Common myeloid progenitor, CD34-positive (primary cell): ENCODE measurements at places on chromosomes 5 and 9.

- no peak for DNase-seq
Measured at GRCh38 chr9:2234371-2234893, 219.3 kb downstream of the SMARCA2 start.

DNA sequence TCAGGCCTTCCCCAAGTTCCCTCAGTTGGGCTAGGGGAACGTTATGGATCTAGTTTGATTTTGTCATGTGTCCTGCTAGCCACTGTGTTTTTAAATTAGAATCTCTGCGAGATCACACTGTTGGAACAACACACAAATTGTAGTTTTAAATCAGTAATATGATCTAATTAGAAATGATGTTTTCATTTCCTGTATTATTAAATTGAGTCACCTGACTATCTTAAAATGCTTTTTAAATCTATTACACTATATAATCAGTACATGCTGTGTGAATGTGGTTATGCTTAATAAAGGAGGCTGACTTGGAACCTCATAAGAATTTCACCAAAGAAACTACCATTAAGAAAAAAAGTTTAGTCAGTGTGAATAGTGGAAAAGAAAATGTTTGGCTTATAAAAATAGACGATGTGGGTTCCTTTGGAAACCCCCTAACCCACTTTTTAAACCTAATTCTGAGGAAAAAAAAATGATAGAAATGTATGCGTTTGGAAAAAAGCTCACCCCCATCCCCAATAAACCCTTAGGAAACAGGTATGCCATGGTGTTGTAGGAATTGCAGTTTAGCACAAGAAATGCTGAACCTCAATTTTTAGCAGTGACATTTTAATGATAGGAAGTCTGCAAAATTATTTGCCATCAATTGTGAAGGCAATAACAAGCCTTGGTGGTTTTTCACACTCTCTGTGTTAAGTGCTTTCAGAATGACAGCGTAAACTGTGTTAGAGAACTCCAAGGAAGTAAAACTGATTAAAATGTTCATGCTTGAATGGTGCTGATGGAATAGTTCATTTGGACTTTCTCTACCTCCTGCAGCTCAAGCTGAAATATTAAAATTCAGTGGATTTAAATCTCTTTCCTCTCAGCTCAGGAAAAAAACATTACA lies 59.0 kb downstream of the TLE4 start:
- DNase-seq, result no peak

GRCh38 chr5:148201151-148201550 lies 1.7 kb upstream of the SPINK6 start:
- no peak for DNase-seq

GRCh38 chr5:68661237-68661636 lies 432.6 kb upstream of the SLC30A5 start:
- peak; percentile 40 for DNase-seq

- DNase-seq, result no peak
Measured at GRCh38 chr5:143165049-143165880, 238.2 kb downstream of the NR3C1 start.

- DNase-seq, result no peak
Measured at GRCh38 chr5:119319401-119319800, 36.4 kb upstream of the TNFAIP8 start.

GRCh38 chr5:1840741-1841521 lies 39.7 kb downstream of the NDUFS6 start:
- DNase-seq, result no peak

- DNase-seq, result peak; percentile 21
Measured at GRCh38 chr9:69412741-69413150, 87.7 kb downstream of the ENTREP1 start.

DNA sequence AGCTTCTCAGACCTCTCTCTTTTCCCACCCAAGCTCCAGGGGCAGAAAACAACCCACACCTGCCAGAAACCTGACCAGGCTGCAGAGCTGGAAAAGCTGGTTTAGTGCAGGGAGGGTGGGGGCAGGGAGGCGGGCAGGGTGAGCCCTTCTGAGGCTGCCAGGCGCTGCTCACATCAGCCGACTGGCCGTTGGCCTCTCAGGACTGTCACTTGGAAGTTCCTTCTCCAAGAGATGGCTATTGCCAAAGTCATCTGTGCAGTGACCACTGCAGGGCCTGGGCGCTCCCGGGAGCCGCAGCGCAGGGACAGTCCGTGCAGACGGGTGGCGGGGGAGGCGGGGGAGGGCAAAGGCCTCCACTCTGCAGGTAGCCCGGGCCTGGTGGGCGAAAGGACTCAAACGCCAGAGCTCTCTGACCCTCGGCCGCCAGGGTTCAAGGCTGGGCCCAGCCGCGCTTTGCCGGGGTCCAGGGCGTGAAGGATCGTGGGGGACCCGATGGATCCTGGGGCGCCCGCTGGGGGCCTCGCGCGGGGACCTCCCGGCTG lies 205.0 kb upstream of the IER5L start:
- DNase-seq, result peak; percentile 16

GRCh38 chr9:130820135-130820738 lies 14.8 kb upstream of the ABL1 start:
- no peak for DNase-seq

DNA sequence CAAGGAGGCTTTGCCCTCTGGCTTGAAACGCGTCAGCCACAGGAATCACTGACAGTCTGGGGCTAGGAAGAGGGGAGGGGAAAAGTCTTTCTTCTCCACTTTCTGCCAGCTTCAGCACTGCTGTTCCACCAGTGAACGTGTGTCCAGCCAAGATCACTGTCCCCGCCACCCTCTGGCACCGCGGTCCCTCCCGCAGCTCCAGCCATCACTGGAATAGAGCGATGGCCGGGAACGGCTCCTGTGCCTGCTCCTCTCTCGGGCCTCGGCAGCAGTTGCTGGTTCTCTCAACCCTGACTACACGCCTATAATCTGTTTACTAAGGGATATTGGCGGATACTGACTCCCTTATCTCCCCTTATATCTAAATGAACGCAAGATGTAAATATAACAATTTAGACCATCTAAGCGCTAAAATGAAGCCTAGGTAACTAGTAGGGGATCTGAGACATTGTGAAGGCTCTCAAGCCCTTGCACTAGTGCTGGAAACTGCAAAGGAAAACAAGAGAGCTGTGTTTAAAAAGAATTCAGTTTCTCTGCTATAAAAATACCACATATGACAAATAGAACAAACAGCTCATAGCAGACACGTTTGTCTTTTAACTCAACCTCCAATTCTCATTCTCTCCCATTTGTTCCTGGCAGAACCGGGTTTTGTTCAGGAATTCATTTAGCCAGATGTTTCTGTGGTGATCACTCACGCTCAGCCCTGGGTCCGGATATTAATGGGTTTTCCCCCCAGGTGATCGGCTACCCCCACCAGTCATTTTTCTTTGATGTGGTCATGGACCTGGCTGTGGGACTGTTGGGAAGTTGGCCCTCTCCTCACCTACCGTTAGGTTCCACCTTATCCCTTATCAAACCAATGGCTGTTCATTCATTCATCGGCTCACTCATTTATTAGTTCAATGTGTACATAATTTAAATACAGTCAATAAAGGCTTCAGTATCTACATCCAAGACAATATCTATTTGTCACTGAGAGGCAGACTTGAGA lies 149.8 kb downstream of the MED10 start:
- no peak for DNase-seq

DNA sequence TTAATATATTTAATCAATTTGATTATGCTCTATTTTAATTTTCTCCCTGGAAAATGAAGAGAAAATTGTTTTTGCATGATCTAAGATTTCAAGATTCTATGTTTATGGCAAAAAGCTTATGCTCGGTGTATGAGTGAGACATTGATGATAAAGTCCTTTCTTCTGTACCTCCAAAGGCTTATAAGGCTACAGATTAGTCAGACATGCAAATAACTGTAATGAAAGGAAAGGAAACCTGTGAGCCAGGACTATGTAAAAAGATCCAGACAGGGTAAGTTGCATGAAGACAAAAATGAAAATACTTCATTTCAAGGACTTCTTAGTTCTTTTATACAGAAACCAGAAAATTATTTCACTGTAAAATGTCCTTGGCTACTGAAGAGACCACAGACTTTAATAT lies 52.2 kb upstream of the EDIL3 start:
- no peak for DNase-seq
